ENCODE measurements at places on chromosomes 2 and 18.

DNA sequence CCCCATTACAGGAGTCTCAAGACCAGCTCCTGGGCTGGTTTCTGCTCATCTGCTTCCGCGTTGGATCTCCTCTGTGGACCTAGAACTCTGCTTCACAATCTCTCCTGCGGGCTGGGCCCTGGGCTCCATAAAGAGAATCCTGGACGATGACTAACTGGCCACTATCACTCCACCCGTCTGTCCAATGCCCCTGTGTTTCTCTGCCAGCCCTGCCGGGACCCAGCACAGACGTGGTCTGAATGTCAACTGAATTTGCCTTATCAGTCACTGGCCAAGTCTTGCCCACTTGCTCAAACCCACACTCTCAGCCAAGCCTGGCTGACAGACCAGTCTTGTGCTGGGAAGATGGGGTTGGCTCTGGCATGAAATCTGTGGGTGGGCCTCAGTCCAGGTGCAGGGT, 17.4 kb downstream of the KIF3C start:
- no peak for DNase-seq

DNA sequence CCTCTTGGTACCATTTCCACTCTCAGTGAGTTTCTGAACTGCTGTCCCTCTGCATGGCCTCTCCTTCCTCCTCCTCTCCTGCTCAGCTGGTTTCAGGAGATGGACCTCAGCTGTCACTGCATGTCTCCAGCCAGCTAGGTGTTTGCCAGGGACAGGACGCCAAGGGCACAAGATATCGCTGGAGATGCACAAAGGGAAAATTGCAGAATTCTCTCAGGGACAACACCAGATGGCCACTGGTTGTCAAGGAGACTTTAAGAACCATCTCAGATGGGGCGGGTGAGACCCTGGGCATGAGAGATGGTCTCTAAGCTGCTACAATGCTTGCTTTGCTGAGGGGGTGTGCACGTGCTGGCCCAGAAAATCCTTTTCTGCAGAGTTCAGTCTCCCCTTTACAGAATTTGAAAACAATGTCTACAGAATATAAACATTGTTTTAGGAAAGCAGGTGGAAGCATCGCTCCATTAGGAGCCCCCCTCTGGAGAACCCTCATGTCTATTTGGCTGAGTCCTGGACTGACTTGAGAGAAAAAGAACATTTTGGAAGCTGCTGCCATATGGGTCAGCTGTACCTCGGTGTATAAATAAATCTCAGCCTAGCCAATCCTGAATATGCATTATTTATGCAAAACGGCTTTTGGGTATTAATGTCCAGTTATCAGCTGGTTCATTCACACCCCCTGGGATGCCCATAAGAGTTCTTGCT, 57.8 kb upstream of the SPP2 start:
- no peak for DNase-seq

DNA sequence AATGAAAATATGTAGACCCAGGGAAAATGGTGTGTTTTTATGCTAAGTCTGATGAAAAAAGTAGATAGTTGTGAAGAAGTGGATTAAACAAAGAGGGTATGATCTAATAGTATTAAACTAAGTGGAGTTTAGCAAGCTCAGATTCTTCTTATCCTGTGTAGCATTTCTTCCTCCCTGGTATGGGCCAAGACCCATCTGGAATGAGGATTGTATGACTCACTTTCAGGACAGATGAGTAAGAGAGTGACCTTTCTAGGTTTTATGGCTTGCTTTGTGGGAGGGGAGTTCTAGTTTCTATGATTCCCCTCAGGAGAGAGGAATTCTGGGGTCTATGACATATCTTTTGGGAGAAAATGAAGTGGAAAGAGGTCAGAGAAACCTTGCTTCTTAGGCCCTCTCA, 550.1 kb downstream of the SPAG16 start:
- no peak for DNase-seq

DNA sequence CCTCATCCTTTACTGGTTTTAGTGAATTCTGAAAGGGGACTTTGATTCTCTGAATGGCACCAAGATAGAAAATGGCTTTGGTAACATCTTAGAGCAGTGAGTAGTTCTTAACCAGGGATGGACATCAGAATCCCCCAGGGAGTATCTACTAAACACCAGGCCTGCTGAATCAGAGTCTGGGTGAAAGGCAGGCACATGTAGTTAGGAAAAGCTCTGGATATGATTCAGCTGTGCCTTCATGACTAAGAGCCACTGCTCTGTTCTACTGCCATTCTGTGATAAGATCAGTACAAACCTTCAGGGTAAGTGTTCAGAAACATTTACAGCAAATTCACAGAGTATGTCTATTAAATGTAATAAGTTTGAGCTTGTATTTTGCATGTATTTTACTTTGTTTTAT, 46.2 kb upstream of the B3GNT2 start:
- DNase-seq = no peak

DNA sequence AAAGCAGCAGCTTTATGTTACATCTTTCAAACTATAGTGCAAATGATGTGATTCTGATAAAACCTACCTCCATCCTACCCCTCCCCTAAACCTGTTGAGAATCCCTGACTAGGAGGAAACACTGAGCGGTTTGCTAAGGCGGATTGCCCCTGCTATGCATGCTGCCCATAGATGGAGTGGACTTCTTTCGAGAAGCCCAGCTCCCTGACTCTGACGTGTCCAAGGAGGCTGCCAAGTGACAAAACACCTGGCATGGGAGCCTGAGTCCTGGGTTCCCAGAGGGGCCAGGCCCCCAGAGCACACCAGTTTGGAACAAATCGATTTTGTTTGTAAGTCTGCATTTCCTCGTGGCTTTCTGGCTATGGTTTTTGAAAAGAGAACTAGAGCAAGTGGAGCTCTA, 1.4 kb upstream of the UXS1 start:
- DNase-seq = no peak

- DNase-seq = no peak
Measured at GRCh38 chr2:67451086-67451832, 54.1 kb downstream of the ETAA1 start.

DNA sequence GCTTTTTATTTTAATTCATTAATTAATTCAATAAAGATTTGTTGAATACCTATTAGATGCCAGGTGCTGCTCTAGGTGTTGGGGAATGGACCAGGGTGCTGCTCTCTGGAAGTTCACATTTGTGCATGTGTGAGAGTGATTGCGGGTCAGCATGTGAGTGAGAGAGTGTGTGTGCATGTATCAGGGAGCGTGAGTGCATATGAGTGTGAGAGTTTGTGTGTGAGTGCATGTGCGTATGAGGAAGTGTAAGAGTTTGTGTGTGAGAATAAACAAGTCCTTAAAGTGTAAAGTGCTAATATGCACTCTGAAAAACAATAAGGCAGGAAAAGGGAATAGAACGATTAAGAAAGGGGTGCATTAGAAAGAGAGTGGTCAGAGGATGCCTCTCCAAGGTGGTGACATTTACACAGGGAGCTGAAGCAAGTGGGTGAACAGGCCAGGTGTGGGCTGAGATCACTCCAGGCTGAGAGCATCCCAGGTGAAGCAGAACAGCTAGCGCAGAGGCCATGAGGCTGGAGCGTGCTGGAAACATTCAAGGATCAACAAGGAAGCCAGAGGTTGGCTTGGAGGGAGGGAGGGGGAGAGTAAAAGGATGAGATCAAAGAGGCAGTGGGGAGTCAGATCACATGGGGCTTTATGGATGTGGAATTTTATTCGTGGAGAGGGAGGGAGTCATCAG, 50.5 kb upstream of the SLC1A4 start:
- DNase-seq = no peak

GRCh38 chr2:127174136-127174535, 46.0 kb downstream of the CYP27C1 start:
- no peak for DNase-seq

DNA sequence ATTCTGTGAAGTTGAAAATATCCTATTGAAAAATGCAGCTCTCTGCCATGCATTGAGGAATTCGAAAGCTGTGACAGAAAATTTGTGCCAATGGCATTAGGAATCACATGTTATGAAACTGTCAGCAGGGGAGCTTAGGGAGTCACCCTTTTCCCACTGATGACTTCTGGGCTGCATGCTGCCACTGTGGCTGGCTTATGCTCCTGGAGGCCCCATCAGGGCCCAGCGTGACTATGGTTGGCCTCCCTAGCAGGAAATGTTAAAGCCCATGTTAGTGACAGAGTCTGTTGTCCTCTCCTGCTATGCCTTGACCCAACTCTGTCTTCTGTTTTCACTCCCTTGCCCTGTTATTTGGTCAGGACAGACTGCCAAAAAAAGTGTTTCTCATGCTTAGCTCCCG, 139.5 kb upstream of the DAPL1 start:
- no peak for DNase-seq

GRCh38 chr18:79533146-79533545, 137.4 kb downstream of the NFATC1 start:
- DNase-seq = no peak

DNA sequence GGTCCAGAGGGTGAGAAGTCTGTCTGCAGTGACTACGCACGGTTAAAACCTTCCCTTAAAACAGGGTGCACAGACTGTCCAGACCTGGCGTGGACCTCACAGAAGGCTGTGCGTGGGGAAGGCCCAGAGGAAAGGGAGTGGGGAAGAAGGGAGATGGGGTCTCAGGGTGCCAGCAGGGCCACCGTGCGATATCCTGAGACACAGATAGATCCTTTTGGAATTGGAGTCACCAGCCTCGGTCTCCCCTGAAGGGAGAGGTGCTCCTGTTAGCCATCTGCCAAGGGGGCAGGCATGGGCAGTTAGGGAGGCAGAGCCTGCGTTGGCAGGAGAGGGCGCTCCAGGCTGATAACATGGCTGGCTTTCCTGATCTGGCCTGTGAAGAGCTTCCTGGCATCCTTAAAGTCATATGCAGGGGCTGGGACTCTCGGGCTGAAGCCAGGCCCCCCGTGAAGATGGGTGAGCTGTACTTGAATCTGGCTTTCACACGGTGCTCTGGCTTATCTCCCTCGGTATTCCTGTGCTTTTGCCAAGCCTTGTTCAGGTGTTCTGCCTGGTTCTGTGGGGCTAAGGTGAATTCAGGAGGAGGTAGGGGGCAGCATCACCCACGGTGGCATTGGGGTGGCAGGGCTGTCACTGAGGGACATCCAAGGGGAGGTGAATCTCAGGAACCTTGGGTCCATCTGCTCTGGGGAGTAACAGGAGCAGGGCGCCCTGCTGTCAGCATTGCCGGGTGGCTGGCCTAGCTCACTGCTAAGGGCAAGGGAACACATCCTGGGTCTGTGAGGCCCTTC, 107.2 kb upstream of the SMAD2 start:
- DNase-seq = no peak

DNA sequence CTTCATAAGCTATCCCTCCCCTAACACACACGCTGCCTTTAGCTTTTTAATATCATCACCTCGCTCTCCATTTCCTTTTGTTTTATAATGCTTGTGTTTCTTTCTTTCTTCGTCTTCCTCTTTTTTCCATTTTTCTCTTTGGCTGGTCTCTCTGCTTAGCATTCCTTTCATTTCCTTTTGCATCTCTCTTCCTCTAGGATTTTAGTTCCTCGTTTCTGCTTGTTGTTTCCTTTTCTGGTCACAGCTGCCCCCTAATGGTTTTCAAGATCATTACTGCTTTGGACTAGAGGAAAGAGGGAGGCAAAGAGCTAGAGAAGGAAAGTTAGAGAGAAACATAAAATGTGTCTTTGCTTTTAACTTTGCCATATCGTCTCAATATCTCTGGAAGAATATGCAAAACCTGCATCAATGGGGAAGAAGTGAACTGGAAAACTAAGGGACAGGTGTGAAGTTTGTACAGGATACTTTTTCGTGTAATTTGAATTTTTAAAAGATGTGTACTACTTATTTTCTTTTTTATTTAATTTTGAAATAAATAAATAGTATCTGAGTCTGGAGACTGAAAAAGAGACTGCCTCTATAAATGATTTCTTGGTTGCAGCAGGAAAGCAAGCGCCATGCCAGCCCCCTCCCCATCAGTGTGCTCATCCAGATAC, 6.3 kb upstream of the NRP2 start:
- no peak for DNase-seq

GRCh38 chr2:1557467-1557820, 144.2 kb downstream of the TPO start:
- no peak for DNase-seq

DNA sequence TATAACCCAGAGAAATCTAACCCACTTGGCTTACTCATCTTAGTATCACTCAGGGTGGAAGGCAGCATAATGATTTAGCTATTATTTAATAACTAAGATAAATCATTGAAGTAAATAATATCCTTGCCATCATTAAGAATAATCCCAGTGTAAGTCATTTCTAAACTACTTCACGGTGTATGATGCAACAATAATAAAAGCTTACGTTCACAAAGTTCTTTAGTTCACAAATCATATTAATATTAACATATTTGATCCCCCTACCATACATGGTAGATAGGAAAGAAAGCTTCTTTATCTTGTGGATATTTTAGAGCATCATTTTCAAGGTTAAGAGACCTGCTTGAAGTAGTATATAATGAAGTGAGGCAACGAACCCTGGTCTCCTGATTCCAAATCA, 401.0 kb downstream of the NCKAP5 start:
- no peak for DNase-seq

DNA sequence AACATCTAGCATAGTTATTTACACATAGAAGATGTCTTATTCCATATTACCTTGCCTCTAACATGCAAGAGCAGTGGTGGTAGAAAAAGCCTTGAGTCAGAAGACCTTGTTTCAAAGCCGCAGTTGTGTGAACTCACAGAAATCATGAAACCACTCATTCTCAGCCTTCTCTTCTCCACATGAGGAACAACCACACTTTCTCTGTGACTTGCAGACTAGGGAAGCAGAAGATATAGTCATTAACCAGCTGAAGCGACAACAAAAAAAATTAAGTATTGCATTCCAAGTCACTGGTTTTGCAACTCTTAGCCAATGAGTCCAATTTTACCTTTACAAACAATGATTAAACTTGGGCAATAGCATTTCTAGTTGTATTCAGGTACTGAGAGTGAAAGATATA, 19.0 kb downstream of the TWSG1 start:
- no peak for DNase-seq

GRCh38 chr2:134259571-134259970, 5.7 kb downstream of the MGAT5 start:
- no peak for DNase-seq

DNA sequence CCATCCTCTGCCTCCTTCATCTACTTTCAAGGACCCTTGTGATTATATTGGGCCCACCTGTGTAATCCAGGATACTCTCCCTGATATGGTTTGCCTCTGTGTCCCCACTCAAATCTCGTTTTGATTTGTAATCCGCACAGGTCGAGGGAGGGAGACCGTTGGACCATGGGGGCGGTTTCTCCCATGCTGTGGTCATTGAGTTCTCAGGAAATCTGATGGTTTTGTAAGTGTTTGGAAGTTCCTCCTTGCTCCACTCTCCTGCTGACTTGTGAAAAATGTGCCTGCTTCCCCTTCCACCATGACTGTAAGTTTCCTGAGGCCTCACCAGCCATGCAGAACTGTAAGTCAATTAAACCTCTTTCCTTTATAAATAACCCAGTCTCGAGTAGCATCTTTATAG, 42.0 kb upstream of the EML6 start:
- no peak for DNase-seq

DNA sequence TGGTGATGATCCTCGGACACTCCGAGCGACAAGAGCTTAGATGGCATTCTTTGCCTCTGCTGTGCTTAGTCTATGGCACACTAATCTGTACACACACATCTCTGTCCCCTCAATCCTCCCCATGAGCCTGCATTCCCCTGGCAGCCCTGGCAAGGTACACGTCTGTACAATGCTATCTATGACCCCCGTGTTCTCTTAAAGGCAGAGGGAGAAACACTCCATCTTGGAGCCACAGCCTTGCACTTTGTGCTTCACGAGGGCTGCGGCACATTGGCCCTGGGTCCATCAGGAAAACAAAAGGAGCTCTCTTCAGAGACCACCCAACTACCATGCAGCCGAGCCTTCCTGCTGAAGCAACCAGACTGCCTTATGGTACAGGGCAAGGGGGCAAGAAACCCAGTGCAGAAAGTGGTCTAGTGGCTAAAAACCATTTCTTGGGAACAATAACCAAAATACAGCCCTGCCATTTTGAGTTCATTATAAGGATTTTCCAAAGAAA, 42.5 kb downstream of the STEAP3 start:
- no peak for DNase-seq

Data from CD4-positive, alpha-beta T cell treated with Interferon gamma for 1 hour (primary cell).